Glutamatergic neuron (in vitro differentiated cells): ENCODE measurements at places on chromosomes 16 and 17. TPM values are rescaled to one million over a fixed set of nuclear protein-coding genes. Genes with fewer than 3 reads are reported as not detected.

DNA sequence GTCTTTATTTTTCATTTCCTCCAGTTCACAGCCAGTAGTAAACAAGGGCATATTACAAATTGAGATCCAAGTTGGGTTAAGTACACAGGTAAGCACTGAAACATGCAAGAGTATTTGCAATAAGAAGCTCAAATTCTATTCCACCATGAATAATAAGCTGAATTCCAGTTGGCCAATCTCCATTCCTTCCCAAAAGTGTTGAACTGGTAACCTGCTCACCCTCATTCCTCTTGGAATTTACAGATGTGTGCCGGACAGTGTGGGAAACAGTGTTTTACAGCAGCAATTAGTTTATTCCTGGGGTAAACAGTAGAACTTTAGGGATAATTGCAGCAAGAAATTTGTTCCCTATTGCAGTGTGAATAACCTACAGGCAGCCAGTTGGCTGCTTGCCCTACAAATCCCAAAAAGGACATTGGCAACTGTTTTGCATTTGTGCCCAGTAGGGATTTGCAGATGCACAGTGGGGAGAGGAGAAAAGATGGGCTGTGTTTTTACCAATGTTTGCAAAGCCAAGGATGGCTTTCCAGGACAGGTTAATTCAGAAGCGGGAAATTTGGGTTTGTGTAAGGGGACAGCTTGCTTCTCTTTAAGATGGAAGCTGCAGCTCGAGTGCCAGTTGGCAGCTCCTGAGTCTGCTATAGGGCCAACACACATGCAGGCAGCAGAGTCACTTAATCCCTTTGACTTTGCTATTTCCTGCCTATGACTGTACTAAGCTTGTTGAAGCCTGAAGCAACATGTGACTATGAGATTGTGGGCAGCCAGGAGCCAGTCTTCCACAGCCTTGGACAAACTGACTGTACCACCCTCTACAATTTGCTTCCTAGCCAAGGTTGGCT, 318.9 kb downstream of the MAP2K6 start:
- H3K4me3 ChIP-seq: no peak overlapping the region
- no peaks in the 10 kb centered on the region for H3K27me3 ChIP-seq
- no peak overlapping the region for H3K27ac ChIP-seq

GRCh38 chr16:17386229-17386628, 84.5 kb downstream of the XYLT1 start:
- H3K36me3 ChIP-seq: no peaks in the 10 kb centered on the region
- DNase-seq: no peak

Gene PPP1R27
- 0.81 TPM for total RNA-seq

Gene NDE1
- 12.4 TPM for total RNA-seq

DNA sequence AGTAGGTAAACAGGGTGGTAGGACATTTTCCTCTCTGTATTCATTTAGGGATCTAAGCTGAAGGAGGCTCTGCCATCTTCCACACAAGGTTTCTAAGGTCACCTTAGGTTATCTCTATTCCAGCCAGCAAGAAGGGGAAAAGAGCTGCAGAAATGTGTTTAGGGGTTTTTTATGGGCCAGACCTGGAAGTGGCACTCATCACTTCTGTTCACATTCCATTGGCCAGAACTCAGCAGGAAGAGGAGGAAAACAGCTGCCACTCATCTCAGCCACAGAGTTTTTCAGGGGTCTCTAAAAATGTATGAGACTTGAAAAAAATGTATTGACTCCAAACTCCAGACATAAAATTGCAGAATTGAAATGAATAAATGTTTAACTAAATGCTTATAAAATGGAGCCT, 65.8 kb downstream of the FTO start:
- peaks cover 2% of the 10 kb centered on the region for H3K4me1 ChIP-seq
- H3K27me3 ChIP-seq: no peaks in the 10 kb centered on the region
- DNase-seq: no peak
- no peaks in the 10 kb centered on the region for H3K36me3 ChIP-seq

DNA sequence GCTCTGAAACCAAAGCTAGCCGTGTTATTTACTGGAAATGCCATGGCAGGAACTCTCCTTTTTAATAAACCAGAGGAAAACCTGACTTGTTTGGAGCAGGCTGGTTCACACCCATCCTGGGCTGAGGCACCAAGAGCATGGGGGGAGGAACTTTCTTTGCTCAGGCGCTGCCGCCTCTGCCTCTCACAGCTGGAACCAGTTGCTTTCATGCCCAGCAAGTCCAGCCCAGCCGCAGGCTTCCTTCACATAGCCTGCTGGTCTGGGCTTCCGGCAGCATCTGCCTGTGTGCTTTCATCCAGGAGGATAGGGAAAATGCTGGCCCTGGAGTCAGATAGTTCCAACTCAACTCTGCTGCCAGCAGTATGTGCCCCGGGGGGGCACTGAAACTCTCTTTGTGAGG, 88.1 kb upstream of the ASIC2 start:
- no peaks in the 10 kb centered on the region for H3K36me3 ChIP-seq
- H3K4me3 ChIP-seq: no peak overlapping the region
- no peak for DNase-seq
- no peaks in the 10 kb centered on the region for H3K27me3 ChIP-seq
- H3K4me1 ChIP-seq: no peaks in the 10 kb centered on the region

DNA sequence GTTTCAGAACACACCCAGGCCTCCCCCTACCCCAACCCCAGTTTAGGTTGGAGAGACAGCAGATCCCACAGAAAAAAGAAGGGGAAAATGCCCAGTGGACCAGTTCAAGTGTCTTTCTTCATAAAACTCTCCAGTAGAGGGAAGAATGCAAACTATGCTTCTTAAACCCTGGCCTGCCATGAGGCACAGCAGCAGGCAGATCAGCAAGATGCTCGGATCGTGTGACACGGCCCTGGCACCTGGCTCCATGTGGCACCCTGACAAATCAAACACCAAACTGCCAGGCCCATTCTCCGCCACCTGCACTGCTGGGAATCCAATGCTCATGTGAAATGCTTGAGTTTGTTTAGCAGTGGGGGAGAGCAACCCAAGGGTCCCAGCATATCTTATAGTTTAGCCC, 166.8 kb downstream of the SOX9 start:
- H3K27ac ChIP-seq: no peak overlapping the region
- no peaks in the 10 kb centered on the region for H3K27me3 ChIP-seq
- no peak for DNase-seq
- H3K4me3 ChIP-seq: no peak overlapping the region
- no peaks in the 10 kb centered on the region for H3K36me3 ChIP-seq
- H3K4me1 ChIP-seq: peaks cover 8% of the 10 kb centered on the region

- DNase-seq: no peak
- H3K27ac ChIP-seq: no peak overlapping the region
- no peaks in the 10 kb centered on the region for H3K36me3 ChIP-seq
- no peak overlapping the region for H3K4me3 ChIP-seq
These were observed 57.7 kb downstream of the SREBF1 start for GRCh38 chr17:17779015-17779611.

DNA sequence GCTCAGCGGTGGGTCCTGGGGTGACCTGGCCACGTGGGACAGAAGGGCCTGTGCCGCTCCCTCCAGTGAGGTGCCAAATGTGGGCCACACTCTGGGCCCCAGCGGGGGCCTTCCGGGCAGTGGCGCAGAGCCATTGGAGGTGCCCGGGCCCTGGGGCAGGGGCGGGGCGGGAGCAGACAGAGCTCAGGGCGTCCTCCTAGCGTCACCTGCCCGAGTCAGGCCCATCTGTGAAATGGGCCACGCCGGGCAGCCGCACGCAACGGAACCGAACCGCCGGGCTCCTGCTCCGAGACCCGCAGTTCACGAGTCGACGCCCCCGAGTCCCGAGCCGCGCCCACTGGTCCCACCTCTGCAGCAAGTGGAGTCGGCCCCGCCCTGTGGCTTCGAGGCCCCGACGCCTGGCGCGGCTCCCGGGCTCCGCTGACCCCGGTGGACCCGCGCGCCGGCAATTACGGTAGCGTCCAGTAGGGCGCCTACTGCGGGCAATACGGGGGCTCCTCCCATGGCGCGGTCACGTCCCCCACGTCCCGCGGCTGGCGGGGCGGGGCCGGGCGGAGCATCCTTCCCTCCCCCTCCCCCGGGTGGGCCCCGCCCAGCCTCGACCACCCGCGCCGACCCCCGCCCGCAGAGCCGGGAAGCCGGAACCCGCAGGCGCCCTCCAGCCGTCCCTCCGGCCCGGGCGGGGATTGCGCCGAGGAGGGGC, 1.9 kb downstream of the SLC16A3 start:
- peak; percentile 83 for DNase-seq
- H3K27me3 ChIP-seq: peaks cover 4% of the 10 kb centered on the region
- H3K4me1 ChIP-seq: peaks cover 2% of the 10 kb centered on the region
- H3K4me3 ChIP-seq: no peak overlapping the region

GRCh38 chr16:68255712-68256111, 8.6 kb upstream of the SLC7A6 start:
- no peaks in the 10 kb centered on the region for H3K4me1 ChIP-seq
- no peak for DNase-seq
- H3K4me3 ChIP-seq: no peak overlapping the region
- peaks cover 1% of the 10 kb centered on the region for H3K27me3 ChIP-seq
- no peaks in the 10 kb centered on the region for H3K36me3 ChIP-seq

GRCh38 chr16:11250091-11250785, 5.8 kb downstream of the SOCS1 start:
- peaks cover 11% of the 10 kb centered on the region for H3K4me1 ChIP-seq
- H3K36me3 ChIP-seq: no peaks in the 10 kb centered on the region
- no peak overlapping the region for H3K27ac ChIP-seq
- no peak for DNase-seq
- H3K27me3 ChIP-seq: peaks cover 4% of the 10 kb centered on the region

- H3K27me3 ChIP-seq: peaks cover 11% of the 10 kb centered on the region
- H3K36me3 ChIP-seq: no peaks in the 10 kb centered on the region
- DNase-seq: no peak
- peak overlapping the region; percentile 87 for H3K4me3 ChIP-seq
- peak overlapping the region; percentile 90 for H3K27ac ChIP-seq
- H3K4me1 ChIP-seq: peaks cover 14% of the 10 kb centered on the region
These were observed 428 bp downstream of the PHF12 start for GRCh38 chr17:28950752-28951427.

DNA sequence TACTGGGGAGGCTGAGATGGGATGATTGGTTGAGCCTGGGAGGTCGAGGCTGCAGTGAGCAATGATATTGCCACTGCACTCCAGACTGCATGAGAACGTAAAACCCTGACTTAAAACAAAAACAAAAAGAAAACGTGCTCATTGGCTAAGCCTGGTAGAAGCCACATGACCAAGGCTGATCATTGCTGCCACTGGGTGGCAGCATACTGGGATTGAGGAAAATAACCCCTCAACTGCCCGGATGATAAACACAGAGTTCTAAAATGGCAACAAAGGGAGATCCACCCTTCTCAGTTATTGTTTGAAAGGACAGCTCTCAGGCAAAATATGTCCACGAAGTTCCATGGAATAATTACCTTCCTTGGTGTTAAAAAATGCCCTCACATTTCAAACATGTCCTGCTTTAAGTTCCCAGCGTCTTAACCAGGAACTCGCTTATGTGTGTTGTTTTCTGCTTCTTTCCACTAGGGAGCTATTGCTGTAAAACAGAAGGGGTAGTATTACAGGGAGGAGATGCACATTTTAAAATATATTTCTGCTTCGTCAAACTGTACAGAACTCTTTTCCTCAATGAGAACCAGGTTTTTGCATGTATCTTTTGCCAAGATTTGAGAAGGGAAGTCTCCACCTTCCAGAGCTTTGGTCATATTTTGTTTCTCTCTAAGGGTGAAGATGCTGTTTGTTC, 675.3 kb downstream of the MAF start:
- H3K27ac ChIP-seq: no peak overlapping the region
- H3K27me3 ChIP-seq: peaks cover 3% of the 10 kb centered on the region
- H3K4me1 ChIP-seq: no peaks in the 10 kb centered on the region
- no peak overlapping the region for H3K4me3 ChIP-seq

Gene C17orf58
- 9.9 TPM for total RNA-seq

DNA sequence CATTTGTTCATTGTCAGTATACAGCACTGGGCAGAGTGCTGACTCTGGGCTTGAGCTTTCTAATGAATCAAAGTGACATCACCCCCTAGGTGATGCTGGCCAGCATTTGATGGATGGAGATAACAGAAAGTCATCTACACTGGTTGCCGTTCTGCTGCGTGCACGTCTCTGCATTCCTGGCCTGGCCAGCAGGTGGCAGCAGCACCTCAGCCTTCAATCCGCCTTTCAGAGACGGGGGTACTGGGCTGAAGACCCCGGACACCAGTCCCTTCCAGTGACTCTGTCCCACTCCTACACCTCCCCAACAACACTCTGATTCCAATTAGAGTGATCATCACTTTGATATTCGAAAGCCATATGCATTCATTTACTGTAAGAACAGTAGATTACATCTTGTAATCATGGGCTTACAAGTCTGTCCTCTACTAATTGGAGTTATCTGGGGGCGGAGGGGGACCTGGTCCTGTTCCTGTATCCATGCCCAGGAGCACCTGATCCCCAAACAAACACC, 6.0 kb downstream of the CPSF4L start:
- peak; percentile 84 for DNase-seq
- no peak overlapping the region for H3K27ac ChIP-seq
- H3K4me3 ChIP-seq: no peak overlapping the region

Gene KRTAP3-2
- not detected for total RNA-seq

GRCh38 chr17:63629627-63630026, 7.4 kb downstream of the MAP3K3 start:
- H3K4me3 ChIP-seq: no peak overlapping the region
- DNase-seq: no peak
- H3K4me1 ChIP-seq: peaks cover 25% of the 10 kb centered on the region

- H3K4me1 ChIP-seq: peaks cover 1% of the 10 kb centered on the region
- no peak overlapping the region for H3K27ac ChIP-seq
- H3K4me3 ChIP-seq: no peak overlapping the region
- no peaks in the 10 kb centered on the region for H3K36me3 ChIP-seq
- peaks cover 5% of the 10 kb centered on the region for H3K27me3 ChIP-seq
- no peak for DNase-seq
These were observed 184.6 kb downstream of the TMEM132E start for GRCh38 chr17:34763728-34764665.

- peaks cover 6% of the 10 kb centered on the region for H3K4me1 ChIP-seq
- peaks cover 5% of the 10 kb centered on the region for H3K27me3 ChIP-seq
- H3K4me3 ChIP-seq: no peak overlapping the region
- DNase-seq: no peak
- H3K36me3 ChIP-seq: peaks cover 5% of the 10 kb centered on the region
These were observed 40.2 kb downstream of the SLC7A5 start for GRCh38 chr16:87828907-87829621.

DNA sequence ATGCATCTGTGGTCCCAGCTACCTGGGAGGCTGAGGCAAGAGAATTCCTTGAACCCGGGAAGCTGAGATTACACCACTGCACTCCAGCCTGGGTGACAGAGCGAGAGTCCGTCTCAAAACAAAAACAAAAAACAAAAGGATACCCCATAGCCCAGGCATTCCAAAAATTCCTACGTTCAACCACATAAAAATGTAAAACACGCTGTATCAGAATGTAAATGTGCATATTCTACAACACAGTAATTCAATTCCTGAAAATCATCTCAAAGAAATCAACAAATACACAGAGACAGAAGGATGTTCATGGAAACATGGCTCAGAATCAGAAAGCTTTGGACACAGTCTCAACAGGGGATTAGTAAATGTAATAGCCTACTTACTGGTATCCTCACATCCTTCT, 33.0 kb downstream of the COG7 start:
- no peak overlapping the region for H3K4me3 ChIP-seq
- no peaks in the 10 kb centered on the region for H3K36me3 ChIP-seq
- peak overlapping the region; percentile 44 for H3K27ac ChIP-seq
- peaks cover 18% of the 10 kb centered on the region for H3K4me1 ChIP-seq
- H3K27me3 ChIP-seq: peaks cover 8% of the 10 kb centered on the region

Gene CLEC19A
- not detected for total RNA-seq
